GM12864 (cell line): ENCODE measurements at places on chromosomes 1 and 21.

- no peak for DNase-seq
Observed at GRCh38 chr1:25661043-25661815, 44.6 kb downstream of the MAN1C1 start.

DNA sequence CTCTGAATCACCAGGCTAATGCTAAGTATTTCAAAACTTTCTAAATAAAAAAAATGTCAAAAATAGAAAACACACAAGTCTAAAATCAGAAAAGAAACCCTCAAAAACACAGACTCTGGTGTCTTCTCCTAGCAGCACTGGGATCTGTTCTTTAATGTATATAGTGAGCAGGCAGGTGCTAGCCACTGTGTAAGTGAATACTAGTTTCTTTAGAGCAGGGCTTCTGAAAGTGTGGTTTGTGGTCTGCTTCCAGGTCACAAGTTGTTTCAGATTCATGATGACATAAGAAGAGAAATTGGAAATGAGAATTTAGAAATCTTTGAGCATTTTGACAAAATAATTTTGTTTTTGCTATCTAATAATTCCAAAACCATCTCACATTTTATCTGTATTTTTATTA lies 763.1 kb downstream of the USP25 start:
- no peak for DNase-seq

GRCh38 chr1:234559152-234559901 lies 50.7 kb downstream of the IRF2BP2 start:
- no peak for DNase-seq

DNA sequence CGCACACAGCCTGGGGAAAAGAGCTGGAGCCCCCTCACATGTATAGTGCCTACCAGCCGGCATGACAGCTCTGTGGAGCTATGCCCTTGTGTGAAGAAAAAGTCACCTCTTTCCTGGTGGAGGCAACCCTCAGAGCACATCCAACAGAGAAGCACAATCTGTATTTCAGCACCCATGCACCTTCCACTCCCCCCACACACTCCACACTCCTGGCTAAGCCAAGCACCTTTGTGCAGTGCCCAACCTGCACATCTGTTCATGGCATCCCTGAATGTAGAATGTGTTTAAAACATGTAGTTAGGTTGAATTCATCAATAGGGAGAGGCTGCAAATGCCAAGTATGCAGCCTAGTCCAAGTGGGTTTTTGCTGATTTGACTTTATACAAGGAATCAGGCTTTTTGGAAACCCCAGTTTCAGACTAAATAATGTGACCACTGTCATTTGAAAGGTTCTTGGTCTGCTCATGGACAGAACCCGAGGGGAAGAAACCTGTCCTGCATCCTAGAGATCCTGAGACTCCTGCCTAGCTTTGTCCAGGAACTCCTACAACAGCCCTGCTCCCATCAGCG lies 197.1 kb downstream of the TOMM20 start:
- no peak for DNase-seq

GRCh38 chr1:179840107-179840506 lies 37.5 kb downstream of the TOR1AIP2 start:
- DNase-seq: no peak

GRCh38 chr1:78045926-78046778 lies at the start of gene GIPC2:
Gene GIPC2 (plus strand): TSS chr1:78045966. CDS start chr1:78046095, 129 bp downstream.
- no peak for DNase-seq
